ENCODE measurements at places on chromosomes 1 and 21.
A peak's percentile ranks its signal among the peaks of the same experiment; 100 is the strongest.

DNA sequence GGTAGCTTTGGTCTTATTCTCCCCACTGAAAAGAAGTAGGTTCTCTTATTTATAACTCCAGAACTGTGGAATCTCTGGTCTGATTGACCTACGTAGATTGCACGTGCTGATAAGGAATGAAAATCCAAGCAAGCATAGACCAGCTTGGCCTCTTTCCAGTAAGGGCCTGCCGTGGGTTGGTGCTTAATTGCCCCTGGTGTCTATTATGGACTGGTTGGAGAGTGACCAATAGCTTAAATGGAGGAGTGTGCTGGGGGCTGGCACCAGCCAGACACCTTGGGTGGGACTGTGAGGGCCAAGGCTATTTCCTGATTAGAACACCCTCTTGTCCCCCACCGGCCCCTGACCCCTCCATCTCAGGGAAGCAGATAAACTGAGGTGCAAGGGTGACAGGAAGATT lies 74.0 kb downstream of the TENT5C start:
- no peak for DNase-seq

- DNase-seq, result no peak
Observed at GRCh38 chr1:201020721-201021629, 2.5 kb downstream of the KIF21B start.

DNA sequence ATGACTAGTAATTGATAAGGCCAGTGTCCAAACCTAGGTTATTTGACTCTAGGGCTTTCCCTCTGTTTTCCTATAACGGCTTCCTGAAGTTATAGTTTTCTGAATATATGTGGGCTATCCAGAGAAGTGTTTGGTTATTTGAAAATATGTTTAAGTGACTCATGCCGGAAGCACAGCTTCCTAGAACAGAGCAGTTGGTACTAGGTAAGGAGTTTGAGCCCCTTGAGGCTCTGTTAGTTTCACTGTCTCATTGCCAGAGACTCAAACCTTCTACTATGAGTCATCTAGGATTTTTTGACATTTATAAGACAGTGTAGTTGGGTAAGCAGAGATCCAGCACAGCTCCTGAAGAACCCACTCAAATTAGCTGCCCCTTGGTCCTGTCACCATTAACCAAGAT lies 27.1 kb upstream of the LEPR start:
- no peak for DNase-seq

DNA sequence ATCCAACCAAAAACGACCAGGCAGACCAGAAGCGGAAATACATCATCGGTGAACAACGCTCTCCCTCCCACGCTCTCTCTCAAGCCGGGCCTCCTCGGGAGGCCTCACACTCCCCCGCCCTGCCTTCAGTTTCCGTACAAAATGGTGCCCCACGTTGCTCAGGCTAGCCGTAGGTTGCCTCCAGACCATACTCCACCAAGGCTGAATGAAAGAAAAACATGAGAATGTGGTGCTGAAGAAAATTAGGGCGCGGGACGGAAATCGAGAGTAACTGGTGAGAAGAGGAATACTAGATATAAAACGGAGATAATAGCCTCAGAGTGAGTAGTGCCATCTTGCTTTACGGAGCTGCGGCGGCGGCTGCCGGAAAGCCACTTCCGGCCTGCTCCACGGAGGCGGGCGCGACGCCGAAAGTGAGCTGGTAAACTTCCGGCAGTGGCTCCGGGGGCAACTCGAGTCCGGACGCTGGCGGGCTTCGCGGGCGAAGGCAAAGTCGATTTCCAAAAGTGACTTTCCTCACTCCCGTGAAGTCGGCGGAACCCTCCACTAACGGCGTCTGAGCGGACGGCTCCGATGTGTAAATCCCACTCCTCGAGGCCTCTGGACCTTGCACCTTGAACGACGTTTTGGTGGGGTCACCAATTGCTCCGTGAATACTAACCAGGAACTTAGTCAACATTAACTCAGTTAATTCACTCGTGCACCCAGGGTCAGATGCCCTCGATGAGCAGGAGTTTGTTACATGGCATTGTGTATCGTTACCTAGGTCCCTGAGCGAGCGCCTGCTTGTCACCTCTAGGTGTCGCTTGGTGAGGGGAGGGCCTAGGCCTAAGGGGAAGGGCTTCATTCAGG lies at the start of gene SH3BP5L:
Gene SH3BP5L (minus strand): TSS at position 7 of the 852 bp plus-strand sequence. CDS start 980 bp downstream, outside the sequence.
- peak; percentile 80 for DNase-seq

- no peak for DNase-seq
Observed at GRCh38 chr1:32639489-32640075, 10.8 kb downstream of the ZBTB8OS start.

Measured in activated T-cell treated with anti-CD3 and anti-CD28 coated beads for 4 hours (primary cell).